Fibroblast of gingiva (primary cell): ENCODE measurements at places on chromosomes 4 and X.

DNA sequence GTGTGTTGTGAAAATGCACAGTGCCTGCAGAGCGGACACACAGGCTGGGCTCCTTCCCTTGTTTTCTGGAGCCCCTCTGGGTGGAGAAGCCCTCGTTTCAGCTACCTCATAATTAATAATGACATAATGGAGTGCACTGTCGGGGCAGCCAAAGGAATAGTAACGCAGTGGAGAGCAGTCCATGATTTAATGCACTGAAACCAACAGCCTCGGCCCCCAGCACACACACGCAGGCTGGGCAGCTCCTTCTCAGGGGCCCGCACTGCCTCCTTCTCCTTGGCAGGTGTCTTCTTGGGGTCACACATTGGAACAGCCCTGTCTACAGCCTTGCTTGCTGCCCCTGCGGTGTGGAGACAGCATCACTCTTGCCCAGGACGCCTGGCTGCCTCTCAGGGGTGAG is 89.2 kb downstream of the DCTD start:
- DNase-seq: no peak

- no peak for DNase-seq
Measured at GRCh38 chr4:14008494-14008893, 381.0 kb upstream of the BOD1L1 start.

- no peak for DNase-seq
Measured at GRCh38 chr4:41427306-41427882, 110.6 kb upstream of the LIMCH1 start.

GRCh38 chr4:40193016-40193571 is 3.7 kb upstream of the RHOH start:
- DNase-seq: no peak

GRCh38 chr4:3796960-3797359 is 30.8 kb downstream of the ADRA2C start:
- DNase-seq: no peak

GRCh38 chrX:70292788-70293187 is 2.9 kb downstream of the KIF4A start:
- peak; percentile 29 for DNase-seq

DNA sequence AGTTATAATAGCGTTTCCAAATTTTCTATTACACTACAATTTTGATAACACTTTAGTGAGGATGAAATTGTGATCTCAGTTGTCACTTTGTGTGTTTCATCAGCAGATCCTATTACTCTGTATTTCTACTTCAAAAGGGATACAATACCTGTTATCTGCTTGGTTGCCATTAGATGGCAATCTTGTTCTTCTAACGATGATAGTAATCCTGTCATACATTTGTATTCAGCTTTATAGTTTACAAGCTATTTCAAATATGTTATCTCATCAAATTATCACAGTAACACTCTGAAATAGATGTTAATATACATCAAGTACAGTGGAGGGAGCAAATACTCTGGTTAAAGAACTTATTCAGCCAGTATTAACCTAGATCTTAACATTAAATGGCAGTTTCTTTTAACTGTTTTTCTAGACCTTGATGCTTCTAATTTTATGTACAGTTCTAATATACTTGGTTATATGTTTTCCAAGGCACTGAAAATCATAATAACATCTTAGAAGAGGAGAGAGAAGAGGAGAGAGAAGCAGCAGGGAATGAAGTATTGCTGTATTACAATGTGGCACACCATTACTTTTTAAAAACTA is 292.0 kb downstream of the CCSER1 start:
- peak; percentile 13 for DNase-seq

- DNase-seq: no peak
Measured at GRCh38 chr4:143202824-143203223, 18.1 kb downstream of the USP38 start.

DNA sequence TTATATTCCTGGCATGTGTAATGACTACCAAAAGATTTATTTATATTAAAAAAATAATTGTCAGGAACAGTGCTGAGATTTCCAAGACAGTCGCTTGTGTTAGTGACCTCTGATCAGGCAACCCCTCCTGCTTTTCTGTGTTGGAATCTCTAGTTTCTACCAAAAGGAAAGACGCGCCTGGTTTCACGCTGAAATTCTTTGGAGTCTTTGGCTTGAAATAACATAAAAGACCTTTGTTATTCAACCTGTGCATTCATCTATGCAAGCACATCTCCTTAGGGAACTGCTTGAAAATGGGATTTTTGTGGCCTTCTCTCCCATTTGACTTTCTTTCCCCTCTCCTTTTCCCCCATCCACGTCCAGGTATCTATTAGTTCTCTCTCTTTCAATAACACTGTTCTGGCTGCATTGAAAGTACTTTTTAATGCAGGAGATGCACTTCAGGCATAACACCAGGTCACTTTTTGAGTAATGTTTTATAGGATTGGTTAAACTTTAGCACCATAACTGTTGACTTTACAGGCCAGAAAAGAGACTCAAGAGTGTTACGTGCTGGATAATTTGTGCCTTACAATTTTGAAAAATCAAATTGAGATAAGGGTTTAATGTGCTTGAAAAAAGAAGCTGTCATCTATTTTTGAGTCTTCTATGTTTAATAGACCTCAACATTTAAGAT is 172.7 kb downstream of the GPAT3 start:
- DNase-seq: no peak

- no peak for DNase-seq
Measured at GRCh38 chr4:26751838-26752237, 108.8 kb upstream of the STIM2 start.

DNA sequence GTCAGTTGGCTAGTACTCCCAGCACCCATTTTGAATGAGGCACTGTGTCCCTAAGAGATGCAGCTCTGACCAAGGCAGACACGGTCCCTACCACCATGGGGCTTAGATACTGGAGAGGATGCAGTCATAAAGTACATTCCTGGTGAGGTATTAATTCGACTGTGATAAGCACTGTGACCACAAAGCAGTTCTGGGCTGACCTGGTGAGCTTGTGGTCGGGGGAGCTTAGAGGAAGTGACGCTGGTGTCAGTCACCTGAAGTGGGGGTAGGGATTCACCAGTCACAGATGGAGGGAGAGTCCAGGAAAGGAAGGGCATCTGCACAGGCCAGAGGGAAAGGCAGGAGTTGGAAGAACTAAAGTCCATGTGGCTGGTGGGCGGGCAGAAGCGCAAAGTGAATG is 15.8 kb upstream of the CLTRN start:
- DNase-seq: no peak

GRCh38 chrX:45847961-45848360 is 647.3 kb upstream of the DIPK2B start:
- no peak for DNase-seq

DNA sequence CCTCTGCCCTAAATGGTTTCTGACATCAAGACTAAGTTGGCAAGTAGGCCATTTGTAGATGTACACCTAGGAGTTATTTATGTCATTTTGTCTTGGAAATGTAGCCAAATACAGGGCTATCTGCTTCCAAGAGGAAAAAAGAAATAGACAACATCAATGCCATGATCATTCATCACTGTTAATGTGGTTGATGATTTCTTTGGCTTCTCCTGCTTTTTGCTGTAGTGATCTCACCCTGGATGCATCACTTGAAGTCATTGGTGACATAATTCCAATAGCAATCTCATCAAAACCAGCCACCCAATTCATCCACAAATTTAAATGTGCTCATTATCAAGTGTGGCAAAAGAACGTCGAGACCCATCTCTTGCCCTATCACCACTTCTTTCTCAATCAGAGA is 222.6 kb upstream of the PPARGC1A start:
- DNase-seq: no peak

GRCh38 chr4:72063726-72064125 is 31.9 kb downstream of the NPFFR2 start:
- DNase-seq: no peak

- no peak for DNase-seq
Measured at GRCh38 chr4:8070736-8071718, 87.6 kb downstream of the ABLIM2 start.

GRCh38 chr4:159547645-159548308 is 444.9 kb downstream of the RAPGEF2 start:
- DNase-seq: no peak

DNA sequence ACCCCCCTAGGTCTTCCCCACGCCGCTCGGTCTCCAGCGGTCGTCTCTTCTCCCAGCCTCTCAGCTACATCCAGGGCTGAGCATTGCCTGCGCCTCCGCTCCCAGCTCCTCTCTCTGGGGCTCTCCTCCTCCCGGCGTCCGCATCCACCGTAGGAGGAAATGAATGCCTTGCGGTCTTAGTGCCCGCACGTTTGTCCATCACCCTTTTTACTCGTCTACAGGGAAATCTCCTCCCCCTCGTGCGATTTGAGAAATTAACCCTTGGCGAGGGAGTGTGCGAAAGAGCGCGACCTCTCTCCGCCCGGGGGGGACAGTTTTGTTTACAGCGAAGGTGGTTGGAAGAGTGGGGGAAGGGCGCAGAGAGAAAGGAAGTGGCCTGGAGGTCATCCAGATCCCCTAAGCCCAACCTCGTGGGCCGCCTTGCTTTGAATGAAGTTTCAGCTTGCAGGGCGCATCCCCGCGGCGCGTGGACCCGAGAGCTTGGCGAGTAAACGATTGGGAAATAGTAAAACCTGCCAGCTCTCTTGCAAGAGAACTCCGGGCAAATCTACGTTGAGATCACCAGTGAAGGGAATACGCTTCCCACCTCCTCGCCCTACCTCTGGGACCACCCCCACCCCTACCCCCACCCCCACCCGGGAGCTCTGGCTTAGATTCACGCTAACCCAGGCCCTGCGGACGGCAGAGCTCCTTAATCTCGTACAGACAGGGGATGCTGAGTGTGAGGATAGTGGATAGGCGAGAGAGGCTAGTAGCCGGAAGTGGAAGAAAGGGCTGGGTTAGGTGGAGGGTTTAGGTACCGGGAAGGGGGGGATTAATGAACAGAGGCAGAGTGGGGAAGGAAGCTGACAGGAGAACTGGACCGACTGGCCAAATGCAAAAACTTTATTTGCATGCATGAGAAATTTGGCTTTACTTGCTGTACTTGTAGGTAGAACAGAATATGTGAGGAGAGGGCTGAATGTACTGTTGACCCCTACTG is at the start of gene ELOVL6:
Gene ELOVL6 (minus strand): TSS at position 181 of the 982 bp plus-strand sequence. CDS start 280 bp downstream, outside the sequence.
- peak; percentile 89 for DNase-seq

DNA sequence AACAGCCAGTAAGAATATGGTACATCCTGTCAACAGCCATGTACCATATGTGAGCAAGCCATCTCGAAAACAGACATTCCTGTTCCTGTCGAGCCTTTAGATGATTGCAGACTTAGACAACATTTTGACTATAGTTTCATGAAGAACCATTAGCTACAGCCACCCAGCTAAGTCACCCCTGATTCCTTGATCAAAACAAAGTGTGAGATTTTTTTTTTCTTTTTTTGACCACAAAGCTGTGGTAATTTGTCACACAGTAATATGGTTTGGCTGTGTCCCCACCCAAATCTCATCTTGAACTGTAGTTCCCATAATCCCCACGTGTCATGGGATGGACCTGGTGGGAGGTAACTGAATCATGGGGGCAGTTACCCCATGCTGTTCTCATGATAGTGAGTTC is 15.2 kb upstream of the HADH start:
- DNase-seq: no peak

- peak; percentile 36 for DNase-seq
Measured at GRCh38 chr4:140233791-140234696, 80.1 kb upstream of the MAML3 start.

DNA sequence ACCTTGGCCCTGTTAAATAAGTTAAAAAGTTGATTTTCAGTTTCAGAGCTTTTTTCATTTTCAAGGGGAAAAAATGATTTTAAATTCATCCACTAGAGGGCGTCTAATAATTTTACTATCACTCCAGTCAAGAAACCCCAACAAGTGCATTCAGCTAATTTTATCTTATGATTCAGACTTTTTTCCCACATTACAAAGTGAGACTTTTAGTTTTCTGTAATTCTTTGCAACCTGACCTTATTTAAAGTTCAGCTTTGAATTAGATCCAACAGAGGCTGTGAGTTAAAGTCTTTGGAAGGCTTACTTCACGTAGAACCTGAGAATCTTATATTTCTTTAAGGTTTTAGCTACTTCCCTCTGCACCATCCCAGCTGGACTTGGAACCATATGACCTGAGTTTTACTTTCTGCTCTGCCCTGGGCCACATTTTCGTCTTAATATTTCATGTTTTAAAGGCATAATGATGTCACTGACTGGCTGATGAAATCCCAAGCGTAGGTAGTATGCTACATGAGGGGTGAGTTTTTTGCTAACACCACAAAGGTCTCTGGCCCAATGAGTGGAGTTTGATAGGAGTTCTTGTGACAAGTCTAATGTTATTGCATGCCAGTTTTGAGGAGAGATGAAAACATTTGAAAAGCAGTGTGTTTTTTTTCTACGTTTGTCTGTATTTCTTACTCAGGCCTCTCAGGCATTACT is 7.2 kb downstream of the GNRHR start:
- DNase-seq: peak; percentile 14

DNA sequence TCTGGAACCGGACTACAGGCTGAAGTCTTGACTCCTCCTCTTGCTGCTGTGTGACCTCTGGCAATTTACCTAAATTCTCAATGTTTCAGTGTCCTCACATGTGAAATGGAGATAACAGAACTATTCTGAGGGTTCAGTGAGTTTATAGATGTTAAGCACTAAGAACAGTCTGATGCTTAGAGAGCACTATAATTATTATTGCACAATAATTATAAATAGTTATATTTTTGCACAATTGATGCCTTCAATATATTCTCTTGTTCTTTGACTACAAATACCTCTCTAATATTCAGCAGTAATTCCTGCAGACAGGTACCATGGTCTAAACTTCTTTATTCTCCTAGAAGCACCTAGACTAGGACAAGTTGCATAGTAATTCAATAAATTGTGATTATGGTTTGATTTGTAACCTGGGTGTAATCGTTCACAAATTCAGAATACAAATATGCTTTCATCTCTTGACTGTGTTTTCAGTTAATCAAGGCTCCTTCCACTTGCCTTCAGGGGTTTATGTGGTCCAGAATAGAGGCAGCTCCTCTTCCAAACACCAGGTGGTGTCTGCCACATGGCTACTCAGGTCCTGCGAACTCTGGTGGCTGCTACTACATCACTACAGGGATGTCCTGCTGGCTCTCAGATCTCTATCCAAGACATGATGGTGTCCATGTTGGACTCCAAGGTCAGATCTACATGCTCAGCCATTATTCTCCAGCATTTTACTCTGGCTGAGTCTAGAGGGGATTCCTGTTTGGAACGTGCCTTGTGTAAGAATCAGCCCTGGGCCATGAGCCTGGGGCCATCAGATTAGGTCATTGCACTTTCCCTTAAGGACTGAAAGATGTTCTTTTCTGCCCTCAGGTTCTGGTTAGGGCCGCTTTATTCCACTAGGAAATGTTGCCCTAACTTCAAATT is 103.4 kb downstream of the QRFPR start:
- DNase-seq: no peak

- no peak for DNase-seq
Measured at GRCh38 chr4:117154251-117154650, 68.9 kb upstream of the TRAM1L1 start.

- no peak for DNase-seq
Measured at GRCh38 chr4:42483426-42484379, 86.4 kb downstream of the SHISA3 start.

DNA sequence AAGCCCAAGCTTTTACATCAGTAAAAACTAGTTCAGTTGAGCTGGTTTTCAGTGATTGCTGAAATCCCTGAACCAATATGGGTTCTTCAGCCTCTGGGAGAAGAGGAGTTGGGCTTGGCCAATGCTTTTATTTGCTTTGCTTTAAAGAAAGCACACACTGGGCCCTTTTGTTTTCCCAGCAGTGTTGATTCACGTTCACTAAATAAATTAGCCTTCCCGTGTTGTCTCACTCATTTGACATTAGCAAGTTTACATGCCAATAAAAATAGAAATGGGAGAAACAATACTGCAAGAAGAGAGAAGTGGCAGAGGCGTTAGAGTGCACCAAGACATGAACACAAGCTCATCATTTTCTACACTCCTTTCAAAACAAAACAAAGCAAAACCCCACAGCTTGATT is 136.2 kb downstream of the SHROOM3 start:
- DNase-seq: peak; percentile 9

GRCh38 chr4:178387756-178388155 is 945.5 kb upstream of the AGA start:
- no peak for DNase-seq
